ENCODE measurements at places on chromosomes 3 and 15.

DNA sequence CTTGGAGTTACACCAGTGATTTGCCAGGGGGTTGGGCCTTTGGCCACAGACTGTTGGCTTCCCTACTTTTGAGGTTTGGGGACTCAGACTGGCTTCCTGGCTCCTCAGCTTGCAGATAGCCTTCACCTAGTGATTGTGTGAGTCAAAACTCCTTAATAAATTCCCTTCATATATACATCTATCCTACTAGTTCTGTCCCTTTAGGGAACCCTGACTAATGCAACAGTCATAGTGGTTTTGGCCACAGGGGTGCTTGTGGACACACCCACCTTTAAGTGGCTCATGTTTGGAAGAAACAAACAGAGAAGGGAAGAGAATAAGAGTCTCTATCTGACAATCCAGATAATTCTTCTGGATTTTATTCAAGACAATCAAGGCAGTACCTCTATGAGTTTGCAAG, 457.7 kb downstream of the EPHA3 start:
- peak; percentile 87 for DNase-seq

- DNase-seq: no peak
Observed at GRCh38 chr3:20564966-20565365, 379.0 kb upstream of the SGO1 start.

GRCh38 chr3:123757281-123757940, 126.7 kb downstream of the MYLK start:
- DNase-seq: peak; percentile 69

DNA sequence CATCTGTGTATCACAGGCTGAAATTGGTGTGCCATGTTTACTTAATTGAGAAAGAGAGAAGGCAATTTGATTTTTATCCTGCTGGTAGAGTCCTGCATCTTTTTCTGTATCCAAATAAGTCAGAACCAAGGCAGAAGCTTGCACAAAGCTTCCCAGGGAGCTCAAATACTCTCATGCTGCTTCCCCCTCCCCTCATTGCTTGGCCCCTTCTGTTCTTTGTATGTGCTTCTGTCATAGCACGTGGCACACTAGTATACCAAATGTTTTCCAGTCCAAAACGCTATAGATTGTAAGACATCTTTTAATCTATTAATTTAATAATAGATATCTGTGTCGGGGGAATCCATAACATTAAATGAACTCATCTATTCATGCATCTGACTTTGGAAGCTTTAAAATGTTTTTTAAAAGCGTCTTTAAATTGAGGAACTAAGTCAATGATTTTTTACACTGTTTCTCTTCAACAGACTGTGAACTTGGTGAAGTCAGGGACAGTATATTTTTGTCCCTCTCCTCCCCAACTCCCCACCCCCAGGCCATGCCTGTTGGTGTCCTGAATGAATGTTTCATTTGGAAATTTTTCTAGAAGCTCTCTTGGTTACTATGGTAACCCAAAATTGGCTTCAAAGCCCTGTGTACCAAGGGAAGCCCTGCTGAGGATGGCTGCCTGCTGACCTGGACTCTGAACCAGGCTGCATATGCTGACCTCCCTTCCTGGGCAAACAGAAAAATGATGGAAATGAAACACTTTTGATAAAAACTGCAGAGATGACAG, 26.2 kb upstream of the SLC35G2 start:
- no peak for DNase-seq

GRCh38 chr3:108177536-108177935, 44.7 kb downstream of the IFT57 start:
- no peak for DNase-seq

DNA sequence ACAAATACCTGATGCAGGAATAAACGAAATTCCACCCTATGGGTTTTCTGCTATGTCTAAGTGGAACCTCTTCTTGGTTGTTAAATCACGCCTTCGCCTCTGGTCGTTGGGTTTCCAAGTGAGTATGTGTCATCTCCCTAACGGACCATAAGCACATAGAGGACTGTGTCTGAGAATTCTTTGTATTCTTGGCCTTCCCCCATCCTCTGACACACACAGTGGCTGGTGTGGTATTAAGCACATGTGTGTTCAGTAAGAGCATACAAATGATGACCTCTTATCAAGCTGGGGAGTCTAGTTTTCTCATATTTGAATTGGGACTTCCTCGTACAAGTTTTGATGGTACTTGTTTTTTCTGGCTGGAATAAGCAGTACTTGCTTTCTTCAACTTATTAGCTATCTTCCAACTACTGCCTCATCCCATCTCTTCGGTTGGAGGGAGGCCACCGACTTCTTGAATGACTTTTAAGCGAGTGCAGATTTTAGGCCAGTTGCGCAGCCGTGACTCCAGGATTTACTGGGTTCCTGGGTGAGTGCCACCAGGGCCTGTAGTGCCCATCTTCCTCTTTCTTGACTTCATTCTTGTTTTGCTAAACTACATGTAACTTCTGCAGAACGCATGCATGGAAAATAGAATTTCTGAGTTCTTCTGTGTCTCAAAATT, 240.2 kb downstream of the ADAMTS17 start:
- DNase-seq: no peak

- DNase-seq: no peak
Observed at GRCh38 chr15:72216079-72216478, 14.9 kb downstream of the PKM start.

- no peak for DNase-seq
Observed at GRCh38 chr3:12907729-12908128, 66.4 kb upstream of the RPL32 start.

DNA sequence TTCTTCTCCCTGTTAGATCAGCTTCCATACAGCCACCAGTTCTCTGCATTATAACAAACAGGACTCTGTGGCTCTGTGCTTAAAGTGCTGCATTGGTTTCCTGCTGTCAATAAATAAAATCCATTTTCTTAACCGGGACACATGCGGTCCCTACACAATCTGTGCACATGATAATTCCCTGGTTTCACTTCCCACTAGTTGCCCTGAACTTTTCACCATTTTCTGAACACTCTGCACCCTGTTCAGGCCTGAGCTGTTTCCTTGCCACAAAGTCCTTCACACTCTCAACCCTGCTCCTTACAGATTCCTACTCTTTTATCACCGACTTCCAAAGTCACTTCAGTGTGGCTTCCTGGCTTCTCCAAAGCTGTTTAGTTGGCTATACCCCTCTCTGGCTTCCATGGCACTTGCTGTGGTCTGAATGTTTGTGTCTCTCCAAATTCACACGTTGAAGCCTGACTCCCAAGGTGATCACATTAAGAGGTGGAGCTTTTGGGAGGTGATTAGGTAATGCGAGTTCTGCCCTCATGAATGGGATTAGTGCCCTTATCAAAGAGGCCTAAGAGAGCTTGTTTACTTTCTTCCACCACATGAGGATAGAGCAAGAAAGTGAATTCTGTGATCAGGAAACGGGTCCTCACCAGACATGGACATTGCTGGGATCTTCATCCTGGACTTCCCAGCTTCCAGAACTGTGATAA, 233.4 kb downstream of the CHST2 start:
- DNase-seq: no peak

GRCh38 chr3:166123576-166123975, 286.4 kb upstream of the BCHE start:
- DNase-seq: peak; percentile 48

DNA sequence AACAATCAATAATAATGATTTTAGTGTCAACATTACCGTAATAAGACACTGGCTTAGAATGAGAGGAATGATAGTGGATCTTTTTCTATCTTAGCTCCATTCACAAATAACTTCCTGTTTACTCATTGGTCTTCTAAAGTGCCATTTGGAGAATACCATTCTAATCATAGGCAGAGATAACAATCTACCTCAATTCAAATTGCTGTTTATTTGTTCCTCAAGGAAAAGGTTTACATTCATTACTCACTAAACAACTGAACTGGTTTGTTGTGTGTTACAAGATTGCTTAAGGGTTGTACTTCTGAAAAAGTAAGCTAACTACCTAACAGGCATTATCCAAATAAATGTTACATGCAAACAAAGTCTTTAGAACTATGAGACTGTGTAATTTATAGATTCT, 8.1 kb upstream of the PCOLCE2 start:
- no peak for DNase-seq

- DNase-seq: no peak
Observed at GRCh38 chr3:121992601-121993560, 29.2 kb downstream of the ILDR1 start.

DNA sequence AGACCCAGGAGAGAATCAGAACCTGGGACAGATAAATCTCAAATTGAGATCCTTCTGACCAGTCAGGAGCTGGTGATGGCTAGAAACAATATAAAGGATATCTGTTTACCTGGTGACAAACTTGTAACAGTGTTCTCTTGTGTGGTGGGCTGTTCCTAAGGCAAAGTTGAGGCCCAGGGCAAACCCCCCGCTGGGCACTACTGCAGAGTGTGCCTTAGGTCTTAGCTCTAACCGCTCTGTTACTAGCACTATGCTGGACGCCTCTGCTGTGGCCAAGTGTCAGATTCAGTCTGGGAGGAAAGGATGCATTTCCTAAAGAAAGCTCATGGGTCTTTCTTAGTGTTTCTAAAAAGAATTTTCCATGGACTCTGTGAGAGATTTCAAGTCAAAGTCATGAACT, 146.5 kb upstream of the MEIS2 start:
- no peak for DNase-seq

DNA sequence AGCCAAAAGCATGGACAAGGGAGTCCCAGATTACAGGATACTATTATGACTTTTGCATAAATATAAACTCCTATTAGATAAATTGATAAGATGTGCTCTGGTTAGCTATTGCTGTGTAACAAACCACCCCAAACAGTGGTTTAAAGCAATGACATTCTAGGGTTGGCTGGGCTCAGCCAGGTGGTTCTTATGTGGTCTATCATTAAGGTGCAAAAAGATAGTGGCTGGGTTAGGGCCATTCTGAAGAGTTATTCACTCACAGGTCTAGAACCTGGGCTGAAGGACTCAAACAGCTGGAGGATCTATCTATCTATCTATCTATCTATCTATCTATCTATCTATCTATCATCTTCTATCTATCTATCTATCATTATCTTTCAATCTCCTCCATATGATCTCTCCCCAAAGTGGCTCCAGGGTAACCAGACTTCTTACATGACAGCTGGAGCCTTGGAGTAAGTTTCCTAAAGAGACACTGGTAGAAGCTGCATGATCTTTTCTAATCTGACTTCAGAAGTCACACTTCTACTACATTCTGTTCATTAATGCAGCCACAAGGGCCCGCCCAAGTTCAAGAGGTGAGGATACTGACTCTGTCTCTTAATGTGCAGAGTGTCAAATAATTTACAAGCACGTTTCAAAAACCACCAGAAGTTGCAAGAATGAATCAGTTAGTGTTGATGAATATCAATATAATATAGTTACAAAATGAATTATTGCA, 74.9 kb upstream of the XCR1 start:
- DNase-seq: peak; percentile 29

DNA sequence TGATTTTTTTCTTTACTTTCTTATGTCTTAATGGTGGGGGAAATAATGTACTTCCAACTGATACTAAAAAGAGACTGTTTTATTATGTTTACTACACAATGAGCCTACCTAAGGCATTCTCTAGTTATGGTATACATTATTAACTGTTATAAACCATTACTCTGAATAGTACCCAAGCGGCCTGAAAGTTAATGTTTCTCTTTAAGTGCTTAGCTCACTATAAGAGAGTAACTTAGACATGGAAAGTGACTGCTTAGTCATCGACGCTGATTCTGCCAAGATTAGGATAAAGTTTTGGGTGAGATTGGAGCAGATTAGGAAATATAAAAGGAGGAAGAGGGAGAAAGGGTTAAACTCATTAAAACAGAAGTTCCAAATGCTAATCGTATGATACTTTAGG, 365.0 kb downstream of the NLGN1 start:
- no peak for DNase-seq

- DNase-seq: no peak
Observed at GRCh38 chr3:13071695-13072094, 1.5 kb downstream of the IQSEC1 start.

DNA sequence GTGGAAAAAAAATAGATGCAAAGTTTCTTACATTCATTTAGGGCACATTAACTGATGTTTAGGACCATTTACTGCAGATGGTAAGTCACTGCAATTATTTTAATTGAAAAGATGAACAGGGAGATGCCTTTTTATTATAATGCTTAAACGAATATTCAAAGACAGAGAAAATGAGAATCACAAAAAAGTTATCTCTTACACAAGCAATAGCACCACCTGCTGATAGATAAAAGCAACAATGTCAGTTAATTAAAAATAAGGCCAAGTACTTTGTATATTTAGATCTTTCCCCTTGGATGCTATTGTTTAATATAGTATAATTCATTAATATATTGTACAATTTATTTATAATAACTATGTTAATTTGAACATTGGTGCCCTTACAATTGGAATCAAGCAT, 55.9 kb downstream of the IFT80 start:
- peak; percentile 4 for DNase-seq

DNA sequence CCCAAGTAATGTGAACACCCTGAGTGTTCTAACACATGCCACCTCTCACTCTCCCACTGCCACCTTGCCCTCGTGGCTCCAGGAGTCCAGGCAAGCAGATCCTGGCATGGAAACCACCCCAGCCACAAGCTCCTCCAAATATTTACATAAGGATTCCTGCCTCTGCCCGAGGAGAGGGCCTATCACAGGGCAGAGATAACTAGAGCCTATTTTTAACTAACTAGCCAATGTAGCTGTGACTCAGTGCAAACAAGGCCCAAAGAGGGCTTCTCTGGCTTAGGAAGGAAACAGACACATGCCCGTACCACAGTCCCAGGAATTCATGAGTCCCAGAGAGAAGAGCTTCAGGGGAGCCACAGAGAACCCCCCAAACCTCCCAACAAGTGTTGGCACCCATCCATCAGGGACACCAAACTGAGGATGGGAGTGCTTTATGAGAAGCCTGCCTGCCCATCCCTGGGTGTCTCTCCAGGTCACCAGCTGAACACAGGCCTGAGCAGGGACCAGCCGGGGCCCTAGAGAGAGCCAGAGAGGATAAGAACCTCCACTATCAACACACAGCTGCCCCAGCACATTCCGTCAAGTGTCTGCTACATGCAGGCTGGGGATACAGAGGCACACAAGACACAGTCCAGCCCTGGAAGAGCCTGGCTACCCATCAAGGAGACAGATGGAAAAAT, 9.2 kb downstream of the FYCO1 start:
- peak; percentile 60 for DNase-seq

DNA sequence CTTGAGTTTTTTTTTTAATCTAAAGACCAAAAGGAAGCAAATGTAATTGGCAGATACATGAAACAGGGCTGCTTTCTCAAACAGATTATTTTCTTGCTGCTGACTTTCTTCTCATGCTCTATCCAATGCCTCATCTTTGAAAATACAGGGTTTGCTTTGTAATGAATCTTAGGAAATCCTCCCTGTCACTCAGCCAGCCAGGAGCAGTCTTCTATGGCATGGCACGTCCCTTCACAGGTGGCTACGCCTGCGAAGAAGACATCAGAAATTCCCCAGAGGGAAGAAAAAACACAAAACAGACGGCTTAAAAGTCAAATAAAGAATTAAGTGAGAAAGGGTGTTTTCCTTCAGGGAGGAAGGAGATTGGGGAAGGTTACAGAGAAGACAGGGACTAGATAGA, 242.5 kb downstream of the IGSF11 start:
- DNase-seq: no peak

DNA sequence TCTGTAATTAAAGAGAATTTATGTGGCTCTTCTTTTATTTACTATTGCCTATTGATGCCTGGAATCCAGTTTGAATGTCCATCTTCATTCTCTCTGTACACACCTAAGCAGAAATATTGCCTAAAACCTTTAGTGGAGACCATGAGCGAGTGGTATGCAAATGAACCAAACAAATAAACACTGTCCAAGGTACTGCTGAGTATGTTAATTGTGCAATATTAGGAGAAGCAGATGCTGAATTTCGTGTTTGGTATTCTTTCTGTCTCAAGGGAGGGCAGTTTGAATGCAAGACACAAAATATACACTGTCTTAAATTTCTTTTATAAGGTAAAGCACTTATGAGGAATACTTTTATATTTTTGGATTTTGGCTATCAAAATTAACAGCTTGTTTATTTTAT, 440.9 kb downstream of the RBMS3 start:
- DNase-seq: no peak

Measured in mammary epithelial cell (primary cell).